ENCODE measurements at places on chromosomes 16 and 17.

GRCh38 chr17:59047616-59048015 is 59.1 kb downstream of the TRIM37 start:
- DNase-seq, result no peak

- no peak for DNase-seq
These were observed 7.3 kb upstream of the CMTM3 start for GRCh38 chr16:66596986-66597848.

DNA sequence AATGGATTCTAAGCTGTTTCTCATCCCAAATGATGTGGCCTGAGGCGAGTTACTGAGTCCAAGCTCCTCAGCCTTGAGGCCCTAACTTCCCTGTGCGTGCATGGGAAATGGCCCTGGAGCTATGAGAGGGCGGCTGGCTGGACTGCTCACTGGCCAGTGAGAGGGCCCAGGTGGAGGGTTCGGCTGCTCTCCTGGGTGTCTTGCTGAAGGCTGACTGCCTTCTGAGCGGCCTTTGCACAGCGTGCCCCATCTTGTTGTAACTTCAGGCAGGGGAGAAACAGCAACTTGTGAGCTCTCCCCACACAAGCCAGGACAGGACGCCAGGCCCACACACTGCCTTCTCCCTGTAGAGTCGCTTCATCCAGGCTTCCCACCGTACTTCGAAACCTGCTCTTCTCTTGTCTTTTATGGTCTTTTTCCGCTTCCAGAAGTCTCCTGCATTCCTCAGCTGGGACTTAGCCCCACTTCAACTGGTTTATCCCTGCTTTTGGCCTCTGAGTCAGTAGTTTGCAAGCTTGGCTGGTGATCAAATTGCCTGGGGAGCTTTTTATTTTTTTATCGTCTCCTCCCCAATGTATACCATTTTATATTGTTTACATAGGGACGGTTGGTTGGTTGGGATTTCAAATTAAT is 13.3 kb downstream of the CDH3 start:
- peak; percentile 73 for DNase-seq

DNA sequence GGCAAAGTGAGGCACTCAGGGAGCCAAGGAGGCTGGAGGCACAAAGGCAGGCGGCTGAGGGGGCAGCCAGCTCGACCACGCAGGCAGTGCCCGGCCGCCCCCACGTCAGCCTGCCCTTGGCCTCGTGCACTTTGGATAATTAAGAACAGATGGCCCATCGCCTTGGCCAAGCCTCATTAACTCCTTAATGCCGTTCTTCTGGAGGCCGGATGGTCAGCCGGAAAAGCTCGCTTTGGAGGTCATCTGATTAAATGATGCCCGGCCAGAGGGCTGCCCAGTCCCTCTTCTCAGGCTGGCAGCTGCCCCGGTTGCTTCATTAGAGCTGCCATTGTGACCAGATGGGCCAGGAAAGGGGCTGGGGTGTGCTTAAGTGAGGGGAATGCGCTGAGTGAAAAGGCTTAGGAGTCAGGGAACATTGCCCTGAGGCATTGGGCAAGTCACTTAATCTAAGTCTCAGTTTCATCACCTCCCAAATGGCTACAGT is 364.0 kb downstream of the NPIPA8 start:
- DNase-seq, result no peak

DNA sequence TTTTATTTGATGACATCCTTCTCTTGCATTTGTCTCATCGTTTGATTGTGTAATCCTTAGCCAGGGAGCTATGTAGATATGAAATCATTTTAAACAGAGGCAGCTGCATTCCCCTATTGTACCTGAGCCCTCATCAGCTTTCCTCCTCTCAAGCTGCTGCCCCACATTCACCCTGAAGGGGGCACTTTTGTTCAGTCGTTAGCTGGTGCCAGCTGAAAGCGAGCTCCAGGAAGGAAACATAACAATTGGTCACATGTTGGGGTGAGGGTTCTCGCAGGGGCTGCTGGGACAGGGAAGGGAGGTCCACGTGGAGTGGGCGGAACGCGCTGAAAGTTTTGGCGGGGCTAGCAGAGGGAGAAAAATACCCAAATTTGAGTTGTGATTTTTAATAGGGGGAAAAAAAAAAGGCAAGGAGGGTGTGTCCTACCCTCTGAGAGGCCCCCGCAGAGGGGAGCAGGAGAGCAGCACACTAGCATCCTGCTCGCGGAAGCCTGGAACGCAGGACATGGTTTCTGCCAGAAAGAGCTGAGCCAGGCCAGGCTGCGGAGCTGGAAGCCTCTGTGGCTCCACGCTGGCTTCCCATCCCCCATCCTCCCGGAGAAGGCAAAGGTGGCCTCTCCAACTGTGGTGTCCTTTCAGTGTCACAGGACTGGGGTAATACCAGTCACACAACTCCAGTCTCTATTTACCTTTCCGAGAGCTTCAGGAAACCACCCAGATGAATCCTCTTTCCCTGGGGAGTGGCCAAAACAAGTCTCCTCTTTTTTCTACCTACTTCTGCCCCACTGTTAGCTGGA is 8.5 kb upstream of the MSL1 start:
- peak; percentile 86 for DNase-seq

DNA sequence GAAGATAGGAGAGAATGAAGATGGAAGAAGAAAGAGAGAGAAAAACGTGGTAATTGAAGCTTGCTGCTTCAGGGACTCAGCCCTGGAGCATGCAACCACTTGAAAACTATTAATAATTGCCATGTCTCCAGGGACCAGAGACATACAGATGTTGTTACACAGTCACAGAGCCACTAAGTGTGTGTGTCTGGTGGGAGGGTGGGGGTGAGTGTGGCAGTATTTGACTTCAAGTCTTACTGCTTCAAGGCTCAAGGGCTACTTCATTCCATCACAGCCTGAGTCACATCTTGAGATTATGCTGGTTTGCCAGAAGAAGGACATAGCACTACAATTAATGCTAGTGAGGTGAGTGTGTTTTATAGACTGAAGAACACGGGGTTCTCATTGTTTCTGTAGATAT is 202.2 kb downstream of the CDH8 start:
- DNase-seq, result no peak

DNA sequence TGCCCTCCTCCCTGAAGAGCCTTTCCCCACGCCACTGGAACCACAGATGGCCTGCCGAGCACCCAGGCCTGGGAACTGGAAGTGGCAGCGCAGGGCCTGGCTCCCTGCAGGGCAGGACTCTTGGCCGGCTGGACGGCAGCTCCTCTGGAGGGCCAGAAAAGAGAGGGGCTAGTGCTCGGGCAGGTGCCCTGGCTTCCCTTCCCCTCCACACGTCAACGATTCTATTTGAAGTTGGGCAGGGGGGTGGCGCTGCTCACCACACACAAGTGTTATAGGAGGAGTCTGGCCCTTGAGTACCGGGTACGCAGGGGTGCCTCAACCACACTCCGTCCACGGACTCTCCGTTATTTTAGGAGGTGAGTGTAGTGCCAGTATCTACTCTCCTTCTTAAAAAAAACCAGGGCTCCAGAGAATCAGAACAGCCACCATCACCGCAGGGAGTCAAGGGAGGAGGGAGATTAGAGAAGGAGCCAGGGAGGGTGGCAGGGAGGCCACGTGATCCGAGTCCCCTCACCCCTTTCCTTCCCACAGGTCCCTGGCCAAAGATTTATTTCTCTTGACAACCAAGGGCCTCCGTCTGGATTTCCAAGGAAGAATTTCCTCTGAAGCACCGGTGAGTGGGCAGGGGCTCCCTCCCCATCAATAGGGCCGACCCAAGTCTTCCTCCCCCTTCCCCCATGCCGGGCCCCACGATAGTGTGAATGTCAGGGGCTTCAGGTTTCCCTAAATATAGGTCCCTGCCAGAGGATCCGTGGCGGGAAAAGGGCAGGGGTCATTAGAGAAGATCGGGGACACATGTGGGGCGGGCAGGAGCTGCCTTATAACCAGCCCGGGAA is 1.4 kb upstream of the ALDOA start:
- DNase-seq, result no peak

- DNase-seq, result peak; percentile 8
These were observed 269.4 kb downstream of the BCAS3 start for GRCh38 chr17:60947100-60947499.

GRCh38 chr17:21454441-21454840 is 78.3 kb downstream of the KCNJ12 start:
- DNase-seq, result no peak

- DNase-seq, result peak; percentile 52
These were observed 38.6 kb upstream of the SLFN13 start for GRCh38 chr17:35486920-35487732.

DNA sequence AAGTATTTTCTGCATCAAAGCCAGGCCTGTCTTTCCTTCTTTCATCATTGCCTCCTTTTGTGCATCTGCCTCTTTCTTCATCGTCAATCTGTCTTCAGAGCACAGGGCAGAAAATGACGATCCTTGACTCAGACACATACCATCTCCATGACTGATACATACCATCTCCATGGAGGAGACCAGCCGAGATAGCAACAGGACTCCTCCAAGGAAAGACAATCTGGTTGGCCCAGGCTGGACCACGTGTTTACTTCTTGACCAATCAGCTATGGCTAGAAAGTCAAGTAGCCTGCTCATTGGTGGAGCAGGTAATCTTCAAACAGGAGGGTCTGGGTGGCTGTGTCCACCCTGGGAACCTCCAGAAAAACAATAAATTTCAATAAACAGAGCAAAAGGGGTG is 164.6 kb downstream of the CPPED1 start:
- peak; percentile 33 for DNase-seq

DNA sequence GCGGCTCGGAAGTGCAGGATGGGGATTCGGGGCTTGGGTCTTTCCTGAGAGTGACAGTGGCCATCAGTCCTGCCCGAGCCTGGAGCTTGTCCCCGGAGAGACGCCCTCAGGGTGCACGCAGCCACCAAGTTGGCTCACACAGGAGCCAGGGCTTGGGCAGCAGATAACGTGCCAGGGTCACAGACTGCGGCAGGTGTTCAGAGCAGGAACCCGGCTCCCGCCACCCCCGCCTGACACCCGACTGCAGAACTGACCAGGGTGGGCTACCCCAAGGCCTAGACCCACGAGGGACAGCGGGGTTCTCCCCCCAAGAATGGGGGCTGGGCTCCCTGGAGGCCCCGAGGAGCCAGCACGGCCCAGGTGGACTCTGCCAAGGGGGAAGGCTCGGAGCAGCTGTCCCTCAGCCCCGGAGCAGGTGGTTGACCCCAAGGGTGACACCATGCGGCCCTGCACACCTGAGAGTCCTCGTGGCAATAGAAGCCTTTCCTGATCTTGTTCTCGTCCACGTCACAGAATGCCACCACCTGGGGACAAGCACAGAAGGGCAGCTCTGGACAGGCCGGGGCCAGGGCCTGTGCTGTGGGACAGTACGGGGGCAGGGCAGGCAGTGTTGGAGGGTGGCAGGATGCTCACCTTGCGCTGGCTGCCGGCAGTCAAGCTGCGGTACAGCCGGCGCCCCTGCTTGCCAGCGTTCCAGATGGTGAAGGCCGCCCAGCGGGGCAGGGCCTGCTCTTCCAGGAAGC is 117.1 kb upstream of the ZNF750 start:
- DNase-seq, result no peak

DNA sequence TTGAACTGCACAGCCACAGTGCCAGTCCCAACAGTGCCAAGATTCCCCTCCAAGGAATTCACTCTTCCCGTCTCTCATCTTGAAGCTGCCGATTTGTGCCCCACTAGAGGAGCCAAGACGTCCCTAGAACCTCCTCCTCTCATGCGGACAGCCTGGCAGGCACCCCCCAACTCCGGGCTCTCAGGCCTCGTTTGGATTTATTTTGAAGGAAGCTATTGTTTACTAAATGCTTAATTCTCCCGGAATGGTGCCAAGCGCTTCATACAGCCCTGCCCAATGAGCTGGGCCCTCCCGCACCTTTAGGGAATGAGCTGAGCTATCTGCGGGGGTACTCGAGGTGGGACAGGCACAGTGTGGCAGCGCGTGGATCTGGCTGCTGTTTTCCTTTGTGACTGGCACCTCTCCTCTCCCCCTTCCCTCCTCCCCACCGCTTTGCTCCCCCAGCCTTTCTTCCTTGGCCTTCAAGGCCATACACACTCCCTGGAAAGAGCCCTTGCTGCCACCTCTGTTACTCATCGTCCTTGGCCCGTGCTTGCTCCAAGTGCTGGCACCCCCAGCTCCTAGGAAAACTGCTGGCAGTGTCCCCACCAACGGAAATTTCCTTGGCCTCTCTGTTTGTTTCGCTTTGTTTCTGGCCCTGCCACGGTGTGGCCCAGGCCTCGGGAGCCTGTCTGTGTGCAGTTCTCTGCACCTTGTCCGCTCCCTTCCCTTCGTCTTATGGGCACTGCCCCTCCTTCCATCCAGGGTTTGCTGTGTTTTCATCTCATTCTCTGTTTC is 49.9 kb upstream of the CDR2 start:
- DNase-seq, result no peak

DNA sequence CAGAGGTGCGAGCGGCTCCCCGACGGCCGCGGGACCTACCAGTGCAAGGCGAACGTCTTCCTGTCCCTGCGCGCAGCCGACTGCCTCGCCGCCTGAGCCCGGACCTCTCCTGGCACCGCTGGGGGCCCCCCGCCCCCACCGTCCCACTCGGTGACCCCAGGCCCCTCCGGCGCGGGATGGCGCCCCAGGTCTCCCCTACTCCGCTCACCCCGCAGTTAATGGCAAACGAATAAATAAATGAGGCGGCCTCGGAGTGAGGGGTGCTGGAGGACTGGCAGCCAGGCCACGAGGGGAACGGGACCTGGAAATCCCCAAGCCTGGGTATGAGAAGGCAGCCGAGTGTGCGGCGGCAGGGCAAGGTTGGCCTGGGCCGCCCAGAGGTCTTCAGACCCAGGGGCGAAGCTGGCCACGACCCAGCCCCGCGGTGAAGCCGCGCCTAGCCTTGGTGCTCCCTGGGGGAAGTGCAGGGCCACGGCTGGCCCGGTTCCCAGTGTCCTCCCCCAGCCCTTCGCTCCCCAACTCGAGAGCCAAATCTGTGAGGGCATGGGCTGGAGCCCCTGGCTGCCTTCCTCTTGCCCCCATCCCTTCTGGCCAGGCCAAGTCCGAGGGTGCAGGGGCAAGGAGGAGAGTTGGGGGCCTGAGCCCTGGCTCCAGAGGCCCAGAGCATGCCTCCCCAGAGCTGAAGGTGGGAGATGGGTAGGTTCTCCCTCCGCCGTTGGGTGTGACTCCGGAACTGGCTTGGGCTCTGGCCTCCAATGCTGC is 796 bp downstream of the NPB start:
- no peak for DNase-seq

DNA sequence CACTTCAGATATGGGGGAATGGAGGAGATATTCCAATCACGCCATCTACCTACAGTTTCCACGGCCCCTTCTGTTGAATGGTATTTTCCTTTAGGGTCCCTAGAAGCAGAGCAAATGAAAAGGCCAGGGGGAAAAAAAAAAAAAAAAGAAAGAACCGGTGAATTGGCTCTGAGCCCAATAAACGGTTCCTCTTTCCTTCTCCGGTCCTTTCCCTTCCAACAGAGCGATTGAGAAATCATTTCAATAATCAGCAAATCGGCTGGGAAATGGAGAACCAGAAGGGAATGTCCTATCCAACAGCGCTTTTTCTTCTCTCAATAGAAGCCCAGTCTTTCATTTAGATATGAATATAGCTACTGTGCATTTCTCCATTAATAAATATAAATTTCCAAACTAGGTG is 26.8 kb upstream of the HOXB13 start:
- DNase-seq, result no peak

All from H54 (cell line).